ENCODE measurements at places on chromosomes 7 and 10.

- no peak for DNase-seq
These were observed 174.8 kb downstream of the KIAA1217 start for GRCh38 chr10:24383681-24384106.

DNA sequence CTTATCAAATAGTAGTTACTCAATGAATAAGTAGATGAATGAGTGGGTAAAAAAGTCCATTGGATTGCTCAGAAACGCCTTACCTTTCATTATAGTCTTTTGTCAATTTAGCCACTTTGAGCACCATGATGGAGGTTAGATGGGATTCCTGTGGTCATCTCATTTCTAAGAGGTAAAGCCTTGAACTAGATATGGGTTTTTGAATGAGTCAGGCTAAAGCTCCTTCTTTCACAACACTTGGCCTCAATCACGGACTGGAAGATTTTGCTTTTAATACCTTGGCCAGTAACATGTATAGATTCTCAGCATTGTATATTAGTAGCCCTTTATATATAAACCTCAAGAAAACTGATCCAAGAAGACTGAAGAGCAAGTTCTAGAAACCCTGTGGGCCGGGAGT, 99.7 kb upstream of the CCDC6 start:
- DNase-seq = no peak

- DNase-seq = no peak
These were observed 23.1 kb downstream of the MDFIC start for GRCh38 chr7:114944745-114945625.

GRCh38 chr10:76910184-76910962, 727.2 kb downstream of the KCNMA1 start:
- no peak for DNase-seq

DNA sequence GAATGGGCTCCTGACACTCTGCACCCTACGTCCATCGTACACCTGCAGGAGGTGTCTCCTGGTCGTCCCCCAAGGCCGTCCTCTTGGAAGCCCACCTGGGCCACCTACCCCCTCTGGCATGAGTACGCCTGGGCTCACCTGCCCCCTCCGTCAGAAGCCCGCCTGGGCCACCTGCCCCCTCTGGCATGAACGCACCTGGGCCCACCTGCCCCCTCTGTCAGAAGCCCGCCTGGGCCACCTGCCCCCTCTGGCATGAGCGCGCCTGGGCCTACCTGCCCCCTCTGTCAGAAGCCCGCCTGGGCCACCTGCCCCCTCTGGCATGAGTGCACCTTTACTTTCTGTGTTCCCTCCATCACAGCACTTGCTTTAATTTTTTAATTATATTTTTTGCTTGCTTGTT, 401.2 kb downstream of the PTPRN2 start:
- DNase-seq = no peak

DNA sequence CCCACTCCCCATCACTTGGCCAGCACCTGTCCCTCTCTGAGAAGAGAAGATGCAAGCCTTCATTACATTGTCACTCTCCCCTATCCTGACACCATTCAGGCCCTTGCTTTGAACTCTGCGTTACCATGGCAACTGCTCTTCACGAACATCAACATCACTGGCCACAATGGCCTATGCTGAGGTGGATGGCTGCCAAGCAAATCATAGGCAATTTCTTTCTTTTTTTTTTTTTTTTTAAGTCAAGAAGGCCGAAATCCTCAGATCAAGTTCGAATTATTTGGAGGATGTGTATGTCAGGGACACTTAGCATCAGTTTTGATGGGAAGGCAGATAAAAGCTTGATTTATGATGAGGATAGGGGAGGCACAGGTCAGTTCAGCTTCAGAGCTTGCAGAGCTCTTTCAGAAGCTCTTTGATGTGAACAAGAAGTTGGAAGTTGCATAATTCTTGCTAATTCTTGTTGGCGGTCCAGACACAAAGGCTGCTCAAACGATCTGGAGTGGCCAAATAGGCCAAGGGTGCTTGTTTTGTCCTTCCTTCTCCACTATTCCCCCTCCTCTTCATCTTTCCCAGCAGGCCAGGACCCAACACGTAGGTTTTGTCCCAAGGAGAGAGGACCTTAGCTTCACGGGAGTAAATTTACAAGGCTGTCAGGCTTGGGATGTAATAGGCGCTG, 179.9 kb upstream of the NPVF start:
- DNase-seq = no peak

GRCh38 chr7:5360971-5361370, 62.7 kb downstream of the TNRC18 start:
- no peak for DNase-seq

- DNase-seq = no peak
These were observed 92.0 kb upstream of the PRR15 start for GRCh38 chr7:29471444-29472138.

DNA sequence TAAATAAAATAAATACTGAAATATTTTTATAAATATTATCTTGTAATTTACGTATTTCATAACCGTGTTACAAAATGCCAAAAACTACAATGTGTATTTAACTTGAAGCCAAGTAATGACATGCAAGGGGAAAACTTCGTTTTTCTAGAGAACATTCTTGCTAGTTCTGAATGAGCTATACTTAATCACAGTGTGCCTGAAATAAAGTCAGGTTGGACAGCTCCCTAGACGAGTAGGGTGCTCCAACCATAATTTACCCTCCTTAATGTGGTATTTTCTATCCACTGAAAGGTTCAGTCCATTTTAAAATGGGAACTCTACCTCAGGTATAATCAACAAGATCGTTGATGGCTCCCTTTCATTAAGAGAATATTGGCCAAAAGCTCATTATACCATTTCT, 194.5 kb upstream of the AHR start:
- no peak for DNase-seq

GRCh38 chr7:128215281-128215680, 25.8 kb upstream of the LEP start:
- no peak for DNase-seq

- DNase-seq = no peak
These were observed 17.3 kb downstream of the ZNF438 start for GRCh38 chr10:31014161-31014875.

DNA sequence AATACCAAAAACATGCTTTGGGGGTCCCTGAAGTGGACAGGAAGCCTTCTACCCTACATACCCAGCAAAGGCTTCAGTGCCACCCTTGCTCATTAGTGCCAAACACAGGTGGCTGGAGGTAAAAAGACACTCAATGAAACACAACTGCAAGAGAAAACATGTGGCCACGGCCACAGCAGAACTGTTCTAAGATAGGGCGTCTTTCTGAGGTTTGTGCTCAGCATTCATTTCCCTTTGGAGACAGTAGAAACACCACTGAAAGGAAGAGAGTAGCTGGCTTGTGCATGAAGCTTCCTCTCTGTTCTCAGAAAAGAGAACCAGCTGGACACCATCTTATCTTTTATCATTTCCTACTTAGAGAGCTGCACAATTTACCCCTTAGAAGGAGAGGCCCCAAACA, 143.0 kb downstream of the PLXNA4 start:
- no peak for DNase-seq

- DNase-seq = no peak
These were observed 4.8 kb upstream of the EVX1 start for GRCh38 chr7:27237735-27238334.

GRCh38 chr10:104209575-104210198, 22.5 kb downstream of the CFAP43 start:
- peak; percentile 7 for DNase-seq

GRCh38 chr7:78141522-78142281, 343.1 kb downstream of the PHTF2 start:
- DNase-seq = no peak

- DNase-seq = no peak
These were observed 161.2 kb downstream of the PCLO start for GRCh38 chr7:83001362-83002040.

DNA sequence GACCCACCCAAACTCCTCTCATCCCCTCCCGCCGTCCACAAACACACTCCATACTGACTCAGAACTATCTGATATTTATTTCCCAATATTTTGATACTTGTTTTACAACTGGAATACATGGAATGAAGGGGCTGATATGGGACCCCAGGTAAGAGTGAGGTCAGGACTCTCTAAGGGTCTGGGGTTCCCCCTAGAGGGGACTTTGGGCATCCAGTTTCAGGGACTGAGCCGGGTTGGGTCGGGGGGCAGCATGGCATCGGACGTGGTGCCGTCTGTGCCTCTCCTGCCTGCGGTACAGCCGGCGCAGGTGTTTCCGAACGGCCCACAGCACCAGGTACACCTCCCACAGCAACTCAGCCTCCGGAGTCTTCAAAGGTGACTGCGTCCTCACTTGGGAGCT, 7.5 kb downstream of the SPACDR start:
- no peak for DNase-seq

DNA sequence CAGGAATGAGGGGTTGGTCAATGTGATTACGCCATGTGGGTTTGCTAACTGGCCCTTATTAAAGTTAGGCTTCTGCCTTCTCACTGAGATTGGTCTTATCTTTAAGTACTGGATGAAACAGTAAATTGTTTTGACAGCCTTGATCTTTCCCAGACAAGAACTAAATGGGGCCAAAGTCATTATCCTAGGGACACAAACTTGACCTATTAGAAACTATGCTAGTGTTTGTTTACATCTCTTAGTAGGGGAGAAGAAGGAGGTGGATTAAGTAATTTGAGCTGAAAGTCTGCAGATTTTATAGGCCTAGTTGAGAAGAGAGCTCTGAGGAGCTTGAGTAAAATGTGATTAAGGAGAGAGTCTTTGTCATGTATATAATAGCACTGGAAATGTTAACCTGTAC, 386.9 kb downstream of the HTR7 start:
- no peak for DNase-seq

GRCh38 chr7:9698375-9698774, 1265.0 kb downstream of the NXPH1 start:
- no peak for DNase-seq

- DNase-seq = no peak
These were observed 377.0 kb downstream of the TCERG1L start for GRCh38 chr10:130934293-130935127.

- DNase-seq = no peak
These were observed 21.4 kb downstream of the MAD1L1 start for GRCh38 chr7:2211259-2211880.

GRCh38 chr10:130757271-130757670, 554.2 kb downstream of the TCERG1L start:
- no peak for DNase-seq

- no peak for DNase-seq
These were observed 2.2 kb downstream of the MAP3K8 start for GRCh38 chr10:30436191-30436611.

GRCh38 chr10:71950683-71951082, 13.5 kb upstream of the CHST3 start:
- DNase-seq = no peak

- no peak for DNase-seq
These were observed 5.4 kb downstream of the CAV1 start for GRCh38 chr7:116530107-116530820.

- no peak for DNase-seq
These were observed 22.7 kb downstream of the ELFN1 start for GRCh38 chr7:1692515-1693418.

GRCh38 chr10:97851341-97852001, 1.8 kb downstream of the GOLGA7B start:
- peak; percentile 21 for DNase-seq

- no peak for DNase-seq
These were observed 238.1 kb upstream of the BMPER start for GRCh38 chr7:33667196-33667595.

DNA sequence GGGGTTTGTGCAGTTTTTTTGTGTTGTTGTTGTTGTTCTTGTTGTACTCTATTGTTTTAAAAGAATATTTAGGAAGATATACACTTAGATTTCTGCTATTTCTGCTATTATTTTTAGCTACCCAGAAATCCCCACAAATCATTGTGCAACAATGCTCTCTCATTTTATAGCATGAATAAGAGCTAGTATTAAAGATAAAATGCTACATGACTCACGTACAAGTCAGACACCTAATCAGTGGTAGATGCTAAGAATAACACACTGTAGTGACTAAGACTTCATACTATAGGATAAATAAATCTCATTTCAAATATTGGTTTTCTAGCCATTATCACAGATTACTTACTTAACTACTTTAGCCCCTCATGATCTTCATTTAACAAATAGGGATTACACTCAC, 920.5 kb downstream of the KCNMA1 start:
- DNase-seq = no peak

GRCh38 chr10:127849224-127849623, 43.5 kb downstream of the CLRN3 start:
- no peak for DNase-seq

DNA sequence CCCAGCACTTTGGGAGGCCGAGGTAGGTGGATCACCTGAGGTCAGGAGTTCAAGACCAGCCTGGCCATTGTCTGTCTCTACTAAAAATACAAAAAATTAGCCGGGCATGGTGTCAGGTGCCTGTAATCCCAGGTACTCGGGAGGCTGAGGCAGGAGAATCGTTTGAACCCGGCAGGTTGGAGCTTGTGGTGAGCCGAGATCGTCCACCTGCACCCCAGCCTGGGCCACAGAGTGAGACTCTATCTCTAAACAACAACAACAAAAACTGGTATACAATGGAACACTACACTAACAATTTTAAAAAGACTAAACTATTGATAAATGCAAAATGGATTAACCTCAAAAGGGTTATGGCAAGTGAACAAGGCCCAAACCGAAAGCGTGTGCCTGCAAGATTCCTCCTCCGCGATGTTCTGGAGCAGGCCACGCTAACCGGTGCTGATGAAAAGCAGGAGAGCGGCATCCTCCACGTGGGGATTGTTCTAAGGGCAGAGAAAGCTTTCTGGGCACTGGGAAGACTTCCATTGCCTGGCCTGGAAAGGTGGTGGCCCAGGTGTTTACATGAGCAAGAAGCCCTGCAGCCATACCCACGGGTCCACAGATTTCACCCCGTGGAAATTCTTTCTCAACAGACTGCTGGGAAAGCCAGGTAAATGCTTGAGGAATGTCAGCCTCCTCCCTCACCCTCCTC, 53.8 kb downstream of the PDGFA start:
- no peak for DNase-seq

DNA sequence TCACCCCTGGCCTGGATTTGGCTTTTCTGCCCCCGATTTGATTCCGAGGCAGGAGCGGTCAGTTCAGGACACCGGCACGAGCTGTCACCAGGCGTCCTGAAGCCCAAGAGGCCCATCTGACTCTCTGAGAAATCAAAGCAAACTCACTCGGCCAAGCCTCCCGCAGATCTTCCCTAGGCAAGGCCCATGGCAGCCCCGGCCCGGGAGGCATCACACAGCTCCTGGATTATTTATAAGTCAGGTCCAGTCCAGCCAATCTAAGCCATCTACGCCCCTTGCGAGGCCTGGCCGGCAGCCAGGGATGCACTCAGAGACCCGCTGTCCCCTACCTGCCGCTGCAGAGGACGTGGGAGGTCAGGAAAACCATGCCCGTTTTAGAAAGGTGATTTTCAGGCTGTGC, 87.3 kb upstream of the DIP2C start:
- no peak for DNase-seq

- DNase-seq = peak; percentile 19
These were observed 72.4 kb upstream of the SP4 start for GRCh38 chr7:21355406-21355874.
